ENCODE measurements at places on chromosomes 1 and 21. TPM values are rescaled to one million over a fixed set of nuclear protein-coding genes. Genes with fewer than 3 reads are reported as not detected.

GRCh38 chr1:245541369-245541768, 386.6 kb downstream of the KIF26B start:
- no peaks in the 10 kb centered on the region for H3K4me1 ChIP-seq
- no peak overlapping the region for H3K4me3 ChIP-seq

- H3K27ac ChIP-seq: no peak overlapping the region
- H3K4me3 ChIP-seq: no peak overlapping the region
- no peaks in the 10 kb centered on the region for H3K27me3 ChIP-seq
- H3K4me1 ChIP-seq: no peaks in the 10 kb centered on the region
- no peaks in the 10 kb centered on the region for H3K36me3 ChIP-seq
These were observed 6.3 kb downstream of the C1orf74 start for GRCh38 chr1:209778102-209778501.

The TFF2 gene
- not detected for total RNA-seq

The TARBP1 gene
- total RNA-seq: 20.2 TPM

The MFAP2 gene
- 146 TPM for total RNA-seq

- DNase-seq: peak; percentile 27
- H3K27ac ChIP-seq: no peak overlapping the region
- no peaks in the 10 kb centered on the region for H3K36me3 ChIP-seq
- 0 out of 2 replicates have a peak, but pooled peaks cover 6% of the 10 kb centered on the region for H3K4me1 ChIP-seq
- no peaks in the 10 kb centered on the region for H3K27me3 ChIP-seq
- H3K4me3 ChIP-seq: no peak overlapping the region
These were observed 131.3 kb downstream of the PEX14 start for GRCh38 chr1:10606064-10606463.

GRCh38 chr1:231827337-231828105, 200.9 kb downstream of the DISC1 start:
- no peaks in the 10 kb centered on the region for H3K36me3 ChIP-seq
- H3K4me3 ChIP-seq: no peak overlapping the region
- H3K27me3 ChIP-seq: no peaks in the 10 kb centered on the region
- H3K4me1 ChIP-seq: no peaks in the 10 kb centered on the region

DNA sequence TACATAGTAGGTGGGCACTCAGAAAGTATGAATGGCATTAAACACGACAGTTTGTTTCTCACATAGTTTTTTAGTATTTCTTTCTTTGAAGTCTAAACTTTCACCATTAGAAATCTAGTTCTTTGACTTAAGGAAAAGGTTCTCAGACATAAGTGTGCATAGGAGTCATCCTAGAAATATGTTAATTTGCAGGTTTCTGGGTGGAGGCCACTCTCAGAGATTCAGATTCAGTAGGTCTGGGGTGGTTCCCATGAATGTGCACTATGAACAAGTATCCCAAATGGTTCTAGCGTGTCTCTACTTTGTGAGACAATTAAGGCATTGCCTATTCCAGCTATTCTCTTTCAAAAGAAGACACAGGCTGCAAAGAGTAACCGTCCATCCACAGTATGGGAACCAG, 119.3 kb downstream of the NGF start:
- no peaks in the 10 kb centered on the region for H3K27me3 ChIP-seq
- H3K36me3 ChIP-seq: no peaks in the 10 kb centered on the region
- no peak overlapping the region for H3K4me3 ChIP-seq
- no peak overlapping the region for H3K27ac ChIP-seq
- peaks cover 10% of the 10 kb centered on the region for H3K4me1 ChIP-seq
- DNase-seq: no peak

DNA sequence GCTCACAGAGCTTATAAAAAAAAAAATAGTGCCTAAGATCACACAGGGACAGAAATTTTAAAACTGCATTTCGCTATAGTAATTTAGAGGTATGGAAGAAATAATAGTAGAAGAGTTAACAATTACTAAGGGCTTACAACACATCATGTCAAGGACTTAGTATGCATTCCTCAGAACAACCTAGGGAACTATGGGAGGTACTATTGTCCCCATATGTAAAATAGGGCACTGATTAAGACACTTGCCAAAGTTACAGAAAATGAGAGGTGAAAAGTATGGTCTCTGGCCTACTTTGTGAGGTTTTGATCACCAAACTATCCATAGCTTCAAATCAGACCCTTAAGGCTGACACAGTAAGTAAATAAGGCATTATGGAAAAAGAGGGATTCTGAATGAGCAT, 4.7 kb downstream of the FRRS1 start:
- no peak overlapping the region for H3K4me3 ChIP-seq
- H3K27me3 ChIP-seq: no peaks in the 10 kb centered on the region
- no peaks in the 10 kb centered on the region for H3K36me3 ChIP-seq
- peaks cover 5% of the 10 kb centered on the region for H3K4me1 ChIP-seq

DNA sequence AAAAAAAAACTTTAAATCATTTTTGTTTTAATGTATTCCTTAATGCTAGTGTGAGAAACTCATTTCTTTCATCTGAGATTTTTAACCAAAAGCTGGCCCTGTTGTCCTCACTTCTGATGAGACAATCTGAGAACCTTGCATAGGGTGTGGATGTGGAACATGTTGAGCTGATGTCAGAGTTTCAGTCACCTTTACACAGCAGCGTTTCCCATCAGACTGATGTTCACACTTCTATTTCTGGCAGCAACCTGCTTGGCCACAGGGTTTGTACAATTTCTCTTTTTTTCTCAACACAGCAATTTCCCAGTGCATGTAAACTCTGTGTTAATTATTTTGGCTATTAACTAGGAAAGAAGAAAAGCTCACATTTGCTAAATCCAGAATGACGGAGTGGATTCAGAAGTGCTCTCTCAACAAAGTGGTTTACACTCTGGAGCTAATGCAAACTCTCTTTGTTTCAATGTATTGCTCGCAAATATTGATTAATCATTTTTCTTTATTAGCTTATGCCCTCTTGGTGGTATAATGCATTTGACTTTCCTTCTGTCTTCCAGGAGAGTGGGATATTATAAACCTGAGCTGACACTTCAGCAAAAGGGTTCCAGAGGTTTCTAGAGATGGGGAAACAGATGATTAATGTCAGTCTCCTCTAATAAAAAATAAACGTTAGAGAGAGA, 70.5 kb upstream of the HSPA13 start:
- no peak overlapping the region for H3K4me3 ChIP-seq
- no peak overlapping the region for H3K27ac ChIP-seq
- H3K4me1 ChIP-seq: no peaks in the 10 kb centered on the region
- no peaks in the 10 kb centered on the region for H3K36me3 ChIP-seq
